CD4-positive, CD25-positive, alpha-beta regulatory T cell (primary cell): ENCODE measurements at places on chromosomes 2 and 18.

DNA sequence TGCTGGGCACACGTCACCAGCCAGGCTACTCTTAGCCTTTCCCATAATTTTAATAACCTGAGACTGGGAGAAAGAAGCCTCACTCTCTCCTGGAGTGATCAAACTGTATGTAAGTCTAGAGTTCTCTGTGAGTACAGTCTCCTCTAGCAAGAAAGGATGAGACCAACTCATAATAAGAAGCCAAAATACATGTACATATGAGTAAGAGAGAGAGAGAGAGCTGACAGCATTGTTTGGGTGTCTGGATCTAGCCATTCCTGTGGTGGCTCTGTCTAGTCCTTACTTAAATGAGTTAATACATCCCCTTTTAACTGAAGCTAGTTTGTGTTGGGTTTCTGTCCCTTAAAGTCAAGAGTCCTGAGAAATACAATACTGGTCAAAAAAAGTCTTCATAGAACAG lies 26.0 kb upstream of the ANXA4 start:
- no peak for DNase-seq
- H3K4me1 ChIP-seq: peaks cover 11% of the 10 kb centered on the region
- no peak overlapping the region for H3K27ac ChIP-seq
- no peaks in the 10 kb centered on the region for H3K36me3 ChIP-seq
- no peak overlapping the region for H3K4me3 ChIP-seq
- no peaks in the 10 kb centered on the region for H3K27me3 ChIP-seq

DNA sequence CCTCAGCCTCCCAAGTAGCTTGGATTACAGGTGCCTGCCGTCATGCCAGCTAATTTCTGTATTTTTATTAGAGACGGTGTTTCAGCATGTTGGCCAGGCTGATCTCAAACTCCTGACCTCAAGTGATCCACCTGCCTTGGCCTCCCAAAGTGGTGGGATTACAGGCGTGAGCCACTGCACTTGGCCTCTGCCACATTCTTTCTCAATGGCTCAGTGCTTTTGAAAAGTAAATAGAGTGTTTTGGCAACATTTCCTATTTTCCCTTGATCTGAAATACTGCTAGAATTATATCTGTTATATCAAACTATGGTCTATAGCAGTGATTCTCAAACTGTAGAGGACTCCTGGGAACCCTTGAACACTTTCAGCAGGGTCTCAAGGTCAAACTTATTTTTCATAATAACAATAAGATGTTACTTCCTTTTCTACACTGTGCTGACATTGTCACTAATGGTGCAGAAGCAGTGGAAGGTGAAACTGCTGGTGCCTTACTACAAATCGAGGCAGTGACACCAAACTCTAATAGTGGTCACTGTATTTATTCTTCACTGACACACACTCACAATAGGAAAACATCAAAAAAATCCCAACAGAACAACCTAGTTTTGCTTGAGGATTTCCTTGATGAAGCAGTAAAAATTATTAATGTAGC lies 10.6 kb downstream of the DAW1 start:
- DNase-seq: peak; percentile 7
- H3K36me3 ChIP-seq: no peaks in the 10 kb centered on the region
- no peak overlapping the region for H3K27ac ChIP-seq
- H3K27me3 ChIP-seq: no peaks in the 10 kb centered on the region

GRCh38 chr2:217980591-217980990 lies 22.2 kb downstream of the TNS1 start:
- H3K36me3 ChIP-seq: no peaks in the 10 kb centered on the region
- DNase-seq: no peak
- no peak overlapping the region for H3K4me3 ChIP-seq
- no peak overlapping the region for H3K27ac ChIP-seq
- no peaks in the 10 kb centered on the region for H3K27me3 ChIP-seq

- H3K27ac ChIP-seq: no peak overlapping the region
- no peaks in the 10 kb centered on the region for H3K4me1 ChIP-seq
- DNase-seq: no peak
Measured at GRCh38 chr18:36402765-36403396, 105.4 kb downstream of the FHOD3 start.
